NCI-H524 (cell line): ENCODE measurements at places on chromosomes 6 and 20.
A peak's percentile ranks its signal among the peaks of the same experiment; 100 is the strongest.

DNA sequence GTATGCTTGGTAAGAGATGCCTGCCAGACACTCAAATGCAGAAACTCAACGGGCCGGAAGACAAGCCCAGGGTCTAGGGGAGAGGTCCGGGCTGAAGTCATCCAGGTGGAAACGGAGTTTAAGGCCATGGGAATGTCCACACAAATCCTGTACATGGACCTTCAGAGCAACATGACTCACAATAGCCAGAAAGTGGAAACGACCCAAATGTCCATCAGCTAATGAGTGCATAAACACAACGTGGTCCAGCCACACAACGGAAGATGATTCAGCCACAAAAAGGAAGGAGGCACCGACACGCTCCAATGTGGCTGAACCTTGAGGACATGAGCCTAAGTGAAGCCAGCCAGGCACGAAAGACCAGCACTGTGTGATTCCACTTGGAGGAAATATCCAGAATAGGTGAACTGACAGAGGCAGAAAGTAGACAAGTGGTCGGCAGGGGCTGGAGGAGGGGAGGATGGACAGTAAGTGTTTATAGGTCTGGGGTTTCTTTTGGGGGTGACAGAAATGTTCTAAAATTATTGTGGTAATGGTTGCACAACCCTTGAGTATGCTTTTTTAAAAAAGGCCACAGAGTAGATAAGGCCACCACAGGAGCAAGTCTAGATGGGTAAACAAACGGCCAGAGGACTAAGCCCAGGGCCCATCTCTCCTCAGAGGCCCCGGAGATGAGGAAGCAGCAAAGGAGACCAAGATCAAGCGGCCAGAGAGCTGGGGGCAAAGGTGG, 105.6 kb downstream of the PREX1 start:
- no peak for DNase-seq

- no peak for DNase-seq
These were observed 50.5 kb downstream of the NINL start for GRCh38 chr20:25534845-25535244.

- no peak for DNase-seq
These were observed 5.0 kb downstream of the HLA-A start for GRCh38 chr6:29947077-29947980.

DNA sequence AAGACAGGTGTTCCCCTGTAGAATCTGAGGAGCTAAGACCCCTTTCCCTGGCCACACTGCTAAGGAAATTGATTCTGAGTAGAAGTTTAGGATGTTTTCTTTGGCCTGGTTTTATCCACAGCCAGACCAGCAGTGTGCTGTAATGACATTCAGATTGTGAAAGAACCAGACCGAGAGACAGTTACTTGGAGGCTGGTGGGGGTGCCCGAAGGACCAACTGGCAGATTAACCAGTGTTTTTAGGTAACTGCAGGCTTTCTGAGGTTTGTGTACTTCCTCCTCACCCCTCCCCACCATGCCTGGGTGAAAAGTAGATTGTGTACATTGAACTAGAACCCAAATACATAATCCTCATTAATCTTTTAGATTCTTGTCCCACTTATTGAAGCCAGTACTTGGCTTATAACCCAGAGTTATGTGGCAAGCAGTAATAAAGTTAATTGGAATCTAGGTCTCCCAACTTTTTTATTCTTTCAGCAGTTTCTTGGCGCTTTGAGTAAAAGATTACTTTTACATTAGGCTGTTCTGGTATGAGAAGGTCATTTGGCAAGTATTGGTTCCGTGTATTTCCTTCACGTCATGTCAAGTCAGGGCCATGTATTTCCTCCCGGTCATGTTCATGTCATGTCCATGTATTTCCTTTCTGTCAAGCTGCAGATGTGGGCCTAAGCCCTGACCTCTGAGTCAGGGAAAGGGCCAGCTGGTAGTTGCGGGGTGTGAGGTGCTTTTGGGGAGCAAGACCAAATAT, 93.7 kb downstream of the TCP11 start:
- peak; percentile 49 for DNase-seq

- DNase-seq = no peak
These were observed 9.1 kb downstream of the SDC4 start for GRCh38 chr20:45339084-45339483.

- DNase-seq = no peak
These were observed 1633.9 kb downstream of the GRIK2 start for GRCh38 chr6:103027271-103027931.

GRCh38 chr6:142913511-142914047, 31.4 kb downstream of the HIVEP2 start:
- DNase-seq = no peak

GRCh38 chr6:46136831-46137230, 7.0 kb downstream of the ENPP4 start:
- no peak for DNase-seq

DNA sequence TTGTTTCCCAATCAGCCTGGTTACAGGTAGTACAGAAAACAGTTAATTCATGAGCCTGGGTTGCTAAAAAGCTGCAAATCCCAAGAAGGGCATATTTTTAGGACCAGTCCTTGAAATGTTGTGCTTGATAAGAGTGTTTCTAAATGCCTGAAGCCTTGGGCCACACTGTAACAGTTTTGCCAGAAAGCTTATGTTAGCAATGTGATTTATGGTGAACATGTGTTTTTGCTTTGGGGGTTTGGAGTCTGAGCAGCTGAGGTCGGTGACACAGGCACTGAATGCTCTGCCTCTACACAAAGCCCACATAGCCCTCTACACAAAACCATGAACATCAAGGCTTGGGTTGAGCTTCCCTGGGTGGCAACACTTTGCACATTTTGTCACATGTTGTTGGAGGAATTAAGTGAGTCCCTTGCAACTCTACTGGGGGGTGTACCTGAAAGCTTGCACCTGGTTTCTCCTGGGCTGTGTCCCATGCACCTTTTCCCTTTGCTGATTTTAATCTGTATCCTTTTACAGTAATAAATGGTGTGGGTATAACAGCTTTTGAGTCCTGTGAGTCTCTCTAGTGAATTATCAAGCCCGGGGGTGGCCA, 22.2 kb downstream of the AHI1 start:
- DNase-seq = no peak

GRCh38 chr6:51004380-51004779, 185.7 kb downstream of the TFAP2B start:
- DNase-seq = no peak

- DNase-seq = no peak
These were observed 294.4 kb upstream of the PRDM1 start for GRCh38 chr6:105791583-105792318.
